Hematopoietic multipotent progenitor cell treated with erythropoietin and hydrocortisone succinate and interleukin-3 and kit ligand, for 8 days (in vitro differentiated cells): ENCODE measurements at places on chromosomes 11 and 22.

DNA sequence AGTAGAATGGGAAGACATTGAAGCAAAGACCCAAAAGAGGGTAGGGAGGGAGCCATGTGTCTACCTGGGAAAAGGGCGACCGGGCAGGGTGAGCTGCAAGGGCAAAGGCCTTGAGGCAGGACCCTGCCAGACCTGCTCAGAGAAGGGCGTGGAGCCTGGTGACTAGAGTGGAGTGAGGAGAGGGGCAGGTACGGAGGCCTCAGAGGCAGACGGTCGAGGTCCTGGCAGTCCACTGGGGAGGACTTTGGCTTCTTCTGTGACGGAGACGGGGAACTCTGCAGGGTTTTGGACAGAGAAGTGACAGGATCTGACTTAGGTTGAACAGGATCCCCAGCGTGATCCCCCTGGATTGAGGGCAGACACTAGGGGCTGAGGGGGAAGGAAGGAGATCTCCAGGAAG is 12.9 kb downstream of the RIBC2 start:
- DNase-seq = no peak

DNA sequence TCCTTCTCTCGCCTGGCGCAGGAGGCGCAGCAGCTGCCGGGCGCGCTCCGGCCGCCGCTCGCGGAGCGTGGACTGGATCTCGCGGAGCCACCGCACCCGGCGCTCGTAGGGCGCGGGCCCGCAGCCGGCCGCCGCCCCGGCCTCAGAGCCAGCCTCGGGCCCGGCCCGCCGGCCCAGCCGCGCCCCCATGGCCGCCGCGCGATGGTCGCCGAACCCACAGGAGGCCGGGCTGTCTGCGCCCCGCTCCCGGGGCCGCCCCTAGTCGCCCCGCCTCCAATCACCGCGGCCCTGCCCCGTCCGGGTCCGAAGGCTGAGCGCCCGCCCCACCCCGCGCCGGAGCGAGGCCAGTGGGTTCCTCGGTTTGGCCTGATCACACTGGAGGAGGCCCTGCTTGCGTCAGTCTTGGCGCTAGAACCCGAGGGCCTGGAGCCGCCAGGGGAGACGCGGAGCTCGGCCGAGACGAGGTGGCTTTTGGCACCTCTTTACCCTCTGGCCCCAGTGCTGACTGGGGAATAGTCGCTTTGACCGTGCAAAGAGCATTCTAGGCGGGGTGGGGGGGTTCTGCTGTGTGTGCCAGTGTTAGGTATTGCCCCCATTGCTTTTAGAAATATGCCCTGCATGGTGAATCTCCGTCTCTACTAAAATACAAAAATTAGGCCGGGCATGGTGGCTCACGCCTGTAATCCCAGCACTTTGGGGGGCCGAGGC is at the start of gene LRRC75B:
LRRC75B (minus strand) TSS at position 223 of the 708 bp plus-strand sequence; CDS start at position 189, 34 bp downstream.
- peak; percentile 84 for DNase-seq

DNA sequence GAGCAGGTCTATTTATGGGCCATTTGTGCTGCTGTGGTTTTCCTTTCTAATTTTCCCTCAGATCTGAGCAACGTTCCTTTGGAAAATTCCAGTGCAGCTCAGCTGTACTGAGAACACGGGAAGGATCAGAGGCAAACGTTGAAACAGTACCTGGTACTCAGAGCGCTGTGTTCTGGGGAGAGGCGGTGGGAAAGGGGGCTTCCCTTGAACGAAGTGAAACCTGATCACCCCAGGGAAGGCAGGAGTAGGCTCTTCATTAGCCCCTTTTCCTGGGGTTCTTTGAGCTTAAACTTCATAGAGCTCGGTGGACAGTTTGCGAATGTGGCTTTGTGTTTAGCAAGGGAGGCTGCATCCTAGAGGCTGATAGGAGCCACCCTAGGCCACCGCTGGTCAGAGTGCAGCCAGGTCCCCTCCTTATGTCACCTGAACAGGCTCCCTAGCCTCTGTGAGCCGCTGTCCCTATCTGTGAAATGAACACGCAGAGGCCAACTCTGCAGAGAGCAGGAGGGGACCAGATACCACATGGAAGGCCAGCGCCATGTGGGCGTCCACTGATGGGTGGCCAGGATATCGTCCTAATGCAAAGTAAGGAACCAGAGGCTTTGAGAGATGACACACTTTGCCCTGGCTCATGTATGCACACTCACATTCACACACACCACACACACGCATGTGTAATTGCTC is 1464.8 kb downstream of the BRD1 start:
- DNase-seq = no peak

DNA sequence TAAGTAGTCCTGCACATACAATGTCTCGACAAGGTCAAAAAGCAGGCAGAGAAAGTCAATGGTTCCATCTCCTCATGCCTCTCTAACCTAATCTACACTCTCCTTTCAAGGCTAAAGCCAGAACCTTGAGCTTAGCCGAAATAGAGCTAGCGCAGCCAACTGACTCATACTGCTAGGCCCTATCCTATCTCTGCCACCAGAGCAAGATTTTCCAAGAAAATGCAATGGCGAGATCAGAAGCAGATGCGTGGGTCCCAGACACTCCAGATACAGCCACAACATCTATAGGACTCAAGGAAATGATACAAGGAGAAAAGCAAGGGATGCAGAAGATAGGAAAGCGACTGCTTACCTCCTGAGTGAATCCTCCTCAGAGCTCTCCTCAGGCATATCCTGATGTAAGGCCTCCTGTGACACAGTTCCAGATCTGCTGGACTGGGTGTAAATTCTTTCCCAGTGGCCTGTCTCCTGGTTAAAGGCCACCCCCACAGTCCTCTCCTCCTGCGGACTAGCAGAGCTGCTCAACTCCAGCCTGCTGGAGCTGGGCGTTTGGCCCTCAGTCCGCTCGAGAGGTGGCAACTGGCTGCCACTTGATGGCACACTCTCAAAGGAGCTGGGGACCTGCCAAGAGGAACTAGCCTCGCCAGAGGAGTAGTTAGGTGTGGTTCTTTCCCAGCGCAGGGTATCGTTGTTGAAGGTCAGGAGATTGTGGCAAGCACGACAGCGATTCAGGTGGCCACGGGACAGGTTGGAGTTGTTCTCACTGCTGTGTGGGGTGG is 52.0 kb downstream of the AMBRA1 start:
- DNase-seq = peak; percentile 84

- no peak for DNase-seq
Observed at GRCh38 chr11:19342036-19342435, 101.3 kb upstream of the E2F8 start.

DNA sequence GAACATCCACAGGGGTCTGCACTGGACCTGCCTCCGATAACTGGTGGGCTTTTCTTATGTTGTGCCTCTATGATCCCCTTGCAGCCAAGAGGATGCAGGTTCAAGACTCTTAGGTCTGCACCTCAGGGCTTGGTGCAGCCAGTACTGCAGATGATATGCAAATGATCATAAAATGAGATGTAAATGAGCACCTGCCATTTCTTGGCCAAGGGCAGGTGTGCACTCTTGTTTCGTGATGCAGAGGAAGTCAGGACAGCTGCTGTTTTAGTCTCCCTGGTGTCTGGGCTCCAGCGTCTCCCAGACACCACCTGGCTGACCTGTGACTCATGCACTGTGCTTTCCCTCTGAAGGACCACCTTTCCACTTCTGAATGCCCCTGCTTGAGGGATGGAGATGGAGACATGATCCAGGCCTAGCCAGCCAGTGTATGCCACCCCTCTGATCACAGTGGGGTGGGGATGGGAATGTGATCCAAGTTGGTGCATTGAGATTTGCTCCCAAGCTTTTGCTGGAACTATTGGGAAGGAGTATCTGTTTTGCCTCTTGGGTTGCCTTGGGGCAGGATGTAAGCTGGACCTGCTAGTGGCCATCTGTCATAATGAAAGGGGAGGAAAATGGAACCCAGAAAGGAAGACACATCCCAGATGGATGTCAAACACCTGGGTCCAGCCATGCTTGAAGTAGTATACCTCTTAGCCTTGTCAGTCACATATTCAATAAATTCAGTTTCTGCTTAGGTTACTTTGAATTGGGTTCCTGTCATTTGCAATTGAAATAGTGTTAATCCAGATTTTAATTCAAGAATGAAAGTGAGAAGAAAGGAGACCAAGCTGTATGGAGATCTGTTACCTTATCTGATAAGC is 3.3 kb upstream of the KCNJ11 start:
- DNase-seq = no peak

GRCh38 chr11:31620434-31620833 is 110.9 kb downstream of the ELP4 start:
- DNase-seq = no peak

- DNase-seq = peak; percentile 80
Observed at GRCh38 chr11:62555464-62556107, 9.0 kb upstream of the AHNAK start.

GRCh38 chr11:35373284-35373933 is 45.9 kb downstream of the SLC1A2 start:
- no peak for DNase-seq

DNA sequence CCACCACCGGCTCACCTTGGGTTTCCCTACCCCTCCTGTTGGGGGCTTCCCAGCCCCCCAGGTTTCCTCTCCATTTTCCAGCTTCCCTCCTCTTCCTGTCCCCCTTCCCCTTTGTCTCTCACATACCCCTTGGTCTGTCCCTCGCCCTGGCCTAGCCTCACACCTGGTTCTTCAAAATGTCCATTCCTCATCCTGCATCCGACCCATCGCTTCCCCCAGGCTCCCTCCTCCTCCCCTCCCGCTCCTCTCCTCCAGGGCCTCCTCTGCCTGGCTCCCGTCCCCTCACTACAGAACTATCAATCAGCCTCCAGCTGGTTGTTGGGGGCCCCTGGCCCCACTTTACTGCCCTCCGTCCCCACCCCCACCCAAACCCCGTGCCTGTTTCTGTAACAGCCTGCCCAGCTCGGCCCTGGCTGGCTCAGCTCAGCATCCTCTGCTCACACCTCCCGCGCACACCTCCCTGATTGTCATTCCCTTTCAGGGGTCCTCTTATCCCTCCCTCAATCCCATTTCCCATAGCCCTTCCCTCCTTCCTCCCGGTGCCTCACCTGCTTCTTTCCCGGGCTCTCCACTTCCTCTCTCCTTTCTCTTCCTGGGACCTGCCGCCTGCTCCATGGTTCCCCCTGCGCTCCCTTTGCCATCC is 1.2 kb downstream of the CNIH2 start:
- DNase-seq = no peak

- no peak for DNase-seq
Observed at GRCh38 chr11:86274999-86275398, 27.0 kb upstream of the HIKESHI start.

DNA sequence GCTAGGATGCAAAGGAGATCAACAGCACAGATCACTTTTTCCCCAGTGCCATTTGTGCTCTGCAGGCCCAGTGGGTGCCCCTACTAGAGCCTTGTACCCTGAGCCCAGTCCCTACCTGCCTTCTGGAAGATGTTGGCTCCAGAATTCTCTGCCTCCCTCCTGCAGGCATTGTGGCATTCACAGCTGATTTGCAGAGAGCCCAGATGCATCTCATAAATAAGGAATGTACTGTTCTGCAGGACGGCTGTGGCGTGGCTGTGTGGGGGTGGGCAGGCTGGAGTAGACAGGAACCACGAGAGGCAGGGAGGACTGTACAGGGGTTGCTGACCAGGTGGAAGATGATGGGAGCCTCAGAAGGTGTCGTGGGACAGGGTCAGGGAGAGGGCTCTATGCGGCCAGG is 11.2 kb upstream of the MIAT start:
- DNase-seq = no peak

- no peak for DNase-seq
Observed at GRCh38 chr11:79413268-79413667, 27.6 kb downstream of the TENM4 start.

DNA sequence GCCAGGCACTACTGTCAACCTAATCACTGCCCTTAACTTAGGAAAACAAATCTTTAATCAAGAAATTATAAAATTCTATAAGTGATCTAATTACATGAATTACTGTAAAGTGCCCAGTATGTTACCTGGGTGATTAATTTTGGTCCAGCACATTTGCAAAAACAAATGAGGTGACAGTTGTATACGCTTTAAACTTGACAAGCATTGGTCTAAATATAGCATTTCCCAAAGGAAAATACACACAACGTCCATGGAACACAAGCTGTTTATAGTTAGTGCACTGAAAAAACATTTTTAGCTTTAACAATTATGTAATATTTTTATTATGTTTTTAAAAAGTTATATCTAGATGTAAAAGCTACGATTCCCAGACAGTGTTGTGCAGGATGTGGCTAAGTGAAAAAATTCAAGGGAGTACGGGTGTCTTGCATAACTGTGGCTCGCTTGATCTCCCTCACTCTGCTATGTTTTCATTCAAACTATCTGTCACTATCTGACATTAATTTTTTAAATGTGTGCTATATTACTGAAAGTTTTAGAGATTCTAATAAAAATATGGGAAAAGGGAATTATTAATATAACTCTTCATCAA is 38.8 kb downstream of the PGR start:
- no peak for DNase-seq

DNA sequence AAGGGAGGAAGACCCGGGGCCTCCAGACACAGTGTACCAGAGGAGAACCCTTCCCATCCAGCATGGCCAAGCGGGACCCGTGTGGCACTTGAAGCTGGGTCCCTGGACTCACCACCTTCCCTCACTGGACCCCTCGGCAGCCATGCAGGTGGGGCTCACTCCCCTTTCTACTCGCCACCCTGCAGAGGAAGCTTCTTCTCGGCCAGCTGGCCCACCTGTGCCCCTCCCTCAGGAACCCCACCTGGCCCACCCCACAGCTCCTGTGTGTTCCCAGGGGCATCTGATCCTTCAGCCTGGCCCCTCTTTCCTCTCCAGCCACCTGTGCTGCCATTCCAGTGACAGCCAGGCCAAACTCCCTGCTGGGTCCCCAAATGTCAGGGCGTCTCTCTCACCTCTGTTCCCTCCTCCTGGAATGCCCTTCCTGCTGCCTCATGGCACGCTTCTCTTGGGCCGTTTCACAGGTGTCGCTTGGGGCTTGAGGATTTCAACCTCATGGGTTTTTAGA is 38.0 kb downstream of the IGF2 start:
- DNase-seq = no peak

- no peak for DNase-seq
Observed at GRCh38 chr11:131370090-131370751, at the start of gene NTM. NTM (plus strand) TSS chr11:131370615.

DNA sequence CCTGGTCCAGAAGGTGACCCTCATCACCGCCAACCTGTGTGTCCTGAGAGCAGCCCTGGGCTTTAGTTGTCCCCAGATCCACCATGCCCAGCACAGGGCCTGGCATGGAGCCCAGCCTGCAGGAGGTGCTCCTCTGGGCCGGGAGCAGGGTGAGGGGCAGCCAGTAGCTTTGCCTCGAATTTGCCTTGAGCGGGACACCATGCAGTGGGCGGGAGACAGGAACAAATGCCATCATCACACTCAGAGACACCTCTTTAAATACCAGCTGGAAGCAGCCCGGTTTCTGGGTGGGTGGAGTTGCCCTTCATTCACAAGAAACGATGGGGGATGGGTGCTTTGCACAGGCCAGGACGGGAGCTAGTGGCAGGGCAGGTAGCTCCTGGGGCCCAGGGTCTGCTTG is 19.3 kb downstream of the FLRT1 start:
- no peak for DNase-seq

DNA sequence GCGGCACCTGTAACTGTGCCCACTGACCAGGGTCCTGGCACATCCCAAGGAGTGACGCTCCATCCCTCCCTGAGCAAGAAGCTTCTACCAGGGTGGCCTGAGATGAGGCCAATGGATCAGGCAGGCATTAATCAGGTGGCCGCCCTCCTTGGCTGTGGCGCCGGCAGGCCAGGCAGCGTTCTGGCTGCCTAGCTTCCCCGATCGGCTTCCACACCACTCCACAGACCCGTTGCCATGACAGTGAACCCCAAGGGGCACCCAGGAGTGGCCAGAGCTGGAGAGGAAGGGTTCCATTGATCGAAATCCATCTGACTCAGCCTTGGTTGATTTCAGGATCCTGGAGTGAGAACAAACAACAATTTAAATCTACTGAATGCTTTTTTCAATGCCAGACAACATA is 20.5 kb downstream of the LRRC55 start:
- DNase-seq = no peak
